Vagina (tissue), 2 donors: ENCODE measurements at places on chromosomes 5 and 9. TPM values are rescaled to one million over a fixed set of nuclear protein-coding genes. Genes with fewer than 3 reads are reported as not detected.

- DNase-seq: no peak
Observed at GRCh38 chr5:74519161-74519571, 121.4 kb downstream of the ENC1 start.

GRCh38 chr5:116669261-116670031, 94.8 kb upstream of the SEMA6A start:
- no peak for DNase-seq

DNA sequence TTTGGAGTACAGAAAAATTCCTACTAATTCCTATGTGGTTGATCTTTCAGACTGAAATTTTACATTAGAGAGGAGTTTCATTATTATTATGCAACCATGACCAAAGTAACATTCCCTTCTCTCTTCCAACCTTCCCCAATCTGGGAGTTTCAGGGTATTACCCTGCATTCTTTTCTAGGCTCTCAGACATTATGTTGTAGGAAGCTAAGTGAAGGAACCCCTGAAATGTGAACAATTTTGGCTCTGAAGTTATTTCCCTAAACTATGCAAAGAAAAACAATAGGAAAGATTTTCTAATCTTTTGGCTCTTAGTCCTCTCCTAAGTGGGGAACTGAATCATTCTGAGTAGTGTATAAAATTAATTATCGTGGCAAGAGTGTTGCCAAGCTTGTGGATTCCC, 63.3 kb upstream of the ZFAND5 start:
- no peak for DNase-seq

GRCh38 chr5:14663734-14664269, 716 bp upstream of the OTULIN start:
- no peak for DNase-seq

- no peak for DNase-seq
Observed at GRCh38 chr5:3320317-3320875, 275.2 kb upstream of the IRX1 start.

Gene PCDHA3
- total RNA-seq: 0.74 TPM

Gene GPX8
- 22.1 TPM for total RNA-seq

Gene PAM
- 136 TPM for total RNA-seq

Gene GFI1B
- total RNA-seq: not detected

Gene LHFPL2
- 24.8 TPM for total RNA-seq
